Activated T-cell treated with anti-CD3 and anti-CD28 coated beads, Interleukin-2, amount 50 U/mL, for 24 hours (primary cell): ENCODE measurements at places on chromosomes 5 and 9.

GRCh38 chr9:34403554-34404380 lies 27.1 kb upstream of the MYORG start:
- peak; percentile 65 for DNase-seq

DNA sequence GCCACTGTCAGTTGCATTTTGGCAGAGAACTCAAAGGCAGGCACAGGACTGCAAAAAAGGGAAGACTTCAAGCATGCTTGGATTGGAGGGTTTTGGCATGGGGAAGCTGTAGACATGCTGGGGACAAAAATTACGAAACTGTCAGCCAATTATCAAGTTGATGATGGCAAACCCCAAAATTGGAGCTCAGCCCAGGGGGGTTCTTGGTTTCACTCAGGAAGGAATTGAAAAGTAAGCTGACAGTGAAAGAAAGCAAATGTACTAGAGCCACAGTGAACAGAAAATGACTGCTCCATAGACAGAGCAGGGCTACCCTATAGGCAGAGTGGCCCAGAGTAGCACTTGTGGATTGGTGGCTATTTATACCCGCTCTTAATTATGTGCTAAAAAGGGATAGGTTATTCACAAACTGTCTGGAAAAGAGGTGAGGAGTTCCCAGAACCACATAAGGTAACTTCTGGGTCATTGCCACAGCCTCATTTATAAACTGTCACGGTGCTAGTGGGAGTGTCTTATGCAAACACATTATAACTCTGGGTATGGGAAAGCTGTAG lies 14.6 kb upstream of the CFAP95 start:
- no peak for DNase-seq

DNA sequence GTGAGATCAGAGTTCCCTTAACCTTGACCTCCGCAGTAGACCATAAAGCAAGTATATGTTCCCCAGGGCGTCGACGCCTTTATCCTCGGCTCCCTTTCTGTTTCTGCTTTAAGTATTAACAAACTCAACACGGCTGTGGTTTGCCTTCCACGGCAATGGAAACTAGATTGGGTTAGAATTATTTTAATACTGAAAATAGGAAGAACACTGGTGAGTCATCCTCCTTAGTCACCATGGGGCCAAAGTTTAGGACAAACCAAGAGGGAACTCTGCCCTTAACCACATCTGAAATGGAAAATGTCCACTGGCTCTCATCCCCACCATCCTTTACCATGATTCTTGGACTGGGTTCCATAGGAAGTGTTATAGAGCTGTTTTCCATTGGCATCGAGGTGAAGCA lies 386.1 kb downstream of the ACTL7B start:
- no peak for DNase-seq

GRCh38 chr5:83718195-83718825 lies 2.3 kb downstream of the HAPLN1 start:
- DNase-seq: no peak

DNA sequence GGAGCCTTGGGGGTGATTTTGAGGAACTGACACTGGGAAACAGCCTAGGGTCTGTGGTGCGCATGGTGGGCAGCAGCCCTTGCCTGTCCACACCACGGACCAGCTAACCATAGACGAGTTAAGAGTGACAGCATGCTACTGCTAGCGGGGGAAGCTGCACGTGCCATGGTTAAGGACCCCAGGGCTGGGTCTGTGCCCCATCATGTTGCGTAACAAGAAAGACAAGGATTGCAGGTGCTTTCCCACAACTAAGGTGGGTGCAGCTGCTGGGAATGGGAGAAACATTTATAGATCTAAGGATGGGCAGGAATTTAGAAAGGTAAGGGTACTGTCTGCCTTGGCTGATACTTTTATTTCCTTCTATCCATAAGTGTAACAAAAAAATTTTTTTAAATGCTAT lies 17.9 kb upstream of the KCNMB1 start:
- no peak for DNase-seq

DNA sequence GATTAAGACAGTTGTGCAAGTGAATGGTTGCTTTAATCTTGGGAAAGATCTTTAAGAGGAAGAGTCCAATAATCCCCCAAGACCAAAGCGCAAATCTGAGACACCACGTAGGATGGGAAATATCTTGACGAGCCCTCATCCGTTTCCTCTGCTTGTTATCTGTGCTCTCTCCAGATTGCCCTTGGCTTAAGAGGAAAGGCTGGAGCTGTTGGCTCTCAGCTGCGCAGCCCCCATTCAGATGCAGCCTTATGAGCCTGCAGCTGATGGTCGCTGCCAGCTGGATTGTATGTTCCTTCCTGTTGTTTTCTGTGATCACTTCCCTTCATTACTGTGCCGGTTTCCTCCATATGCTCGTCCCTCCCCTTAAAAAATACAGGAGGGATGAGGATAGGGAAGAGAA lies 47.7 kb downstream of the PWWP2A start:
- DNase-seq: no peak

DNA sequence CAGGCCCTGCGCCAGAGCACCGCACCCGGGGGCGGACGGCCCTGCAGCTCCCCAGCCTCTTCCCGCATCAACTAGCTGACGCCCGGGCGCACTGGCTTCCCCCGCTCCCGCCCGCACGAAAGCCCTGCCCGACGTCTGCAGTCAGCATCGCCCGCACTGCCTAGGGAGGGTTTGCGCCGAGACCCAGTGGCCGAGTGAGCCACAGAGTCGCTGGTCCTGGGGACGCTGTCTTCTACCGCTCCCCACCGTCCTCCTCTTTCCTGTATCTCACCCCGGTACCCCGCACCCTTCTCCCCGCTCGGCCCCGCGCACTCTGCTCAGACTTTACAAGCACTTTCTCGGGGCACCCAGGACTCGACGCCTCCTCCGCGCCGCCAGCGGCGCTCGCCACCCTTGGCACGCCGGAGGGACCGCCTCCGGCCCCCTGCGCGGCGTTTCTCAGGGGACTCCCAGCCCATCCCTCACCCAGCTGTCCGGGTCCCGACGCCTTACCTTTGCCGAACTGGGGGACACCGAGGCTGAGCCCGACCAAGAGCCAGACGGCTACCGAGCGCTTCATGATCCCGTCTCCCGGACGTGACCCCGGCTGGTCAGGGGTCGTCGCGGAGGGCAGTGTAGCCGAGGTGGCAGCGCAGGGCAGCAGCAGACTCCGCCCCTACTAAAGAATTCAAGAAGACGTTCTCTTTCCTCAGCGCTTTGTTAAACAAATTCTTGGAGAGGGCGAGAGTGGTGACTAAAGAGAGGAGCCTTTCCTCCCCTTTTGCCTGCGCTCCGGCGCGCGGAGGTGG lies 670 bp downstream of the EDIL3 start:
- DNase-seq: no peak

DNA sequence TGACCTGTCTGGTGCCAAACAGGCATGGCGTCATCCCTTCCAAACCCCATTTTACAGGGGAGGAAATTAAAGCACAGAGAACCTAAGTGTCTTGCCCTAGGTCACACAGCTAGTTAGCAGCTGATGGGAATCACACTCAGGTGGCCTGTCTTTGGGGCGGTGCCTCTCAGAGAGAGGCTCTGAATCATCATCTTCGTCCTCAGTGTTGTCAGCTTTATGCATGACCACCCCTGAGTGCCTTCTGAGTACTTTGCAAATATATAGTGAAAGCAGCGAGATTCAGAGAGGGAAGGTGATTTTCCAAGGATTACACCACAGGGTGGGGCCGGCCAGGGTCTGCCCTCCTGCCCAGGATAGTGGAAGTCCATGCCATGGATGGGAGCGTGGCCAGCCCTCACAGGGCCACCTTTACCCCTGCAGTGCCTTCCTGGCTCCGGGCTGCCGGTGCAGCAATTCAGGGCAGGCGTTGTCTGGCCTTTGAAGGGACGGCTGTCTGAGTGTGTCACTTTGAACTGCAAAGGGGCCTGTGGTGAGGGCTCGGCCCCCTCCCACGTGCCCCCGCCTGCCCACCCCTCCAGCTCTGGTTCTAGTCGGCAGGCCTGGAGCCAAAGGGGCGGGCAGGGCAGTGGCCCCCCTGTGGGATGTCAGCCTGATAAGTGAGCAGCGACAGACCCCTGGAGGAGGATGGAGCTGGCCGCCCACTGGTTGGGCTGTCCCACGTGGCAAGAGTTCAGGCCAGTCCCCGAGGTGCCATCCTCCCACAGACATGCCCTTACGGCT lies 16.9 kb downstream of the LMX1B start:
- no peak for DNase-seq

GRCh38 chr5:168301593-168302390 lies 10.3 kb downstream of the WWC1 start:
- no peak for DNase-seq

DNA sequence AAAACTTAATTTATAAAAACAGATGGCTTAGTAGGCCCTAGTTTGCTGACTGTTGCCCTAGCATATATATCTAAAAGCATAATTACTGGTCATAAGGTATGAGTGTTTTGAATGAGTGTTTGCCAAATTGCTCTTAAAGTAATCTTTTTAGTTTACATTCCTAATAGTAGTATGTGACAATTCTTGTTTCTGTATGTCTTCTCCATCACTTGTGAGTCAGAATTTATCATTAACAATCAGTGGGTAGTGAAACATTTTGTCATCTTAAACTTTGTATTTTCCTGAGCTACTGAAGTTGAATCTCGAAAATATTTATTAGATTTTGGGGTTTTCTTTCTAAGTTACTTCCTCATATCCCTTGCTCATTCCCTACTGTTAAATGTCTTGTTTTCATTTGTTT lies 49.6 kb downstream of the APC start:
- DNase-seq: no peak

- no peak for DNase-seq
Measured at GRCh38 chr9:134128727-134129679, 6.9 kb upstream of the WDR5 start.

- no peak for DNase-seq
Measured at GRCh38 chr9:94778013-94778412, 51.5 kb downstream of the AOPEP start.

- DNase-seq: no peak
Measured at GRCh38 chr9:121725008-121725775, 73.8 kb downstream of the DAB2IP start.

GRCh38 chr9:121034529-121034928 lies 15.5 kb downstream of the C5 start:
- DNase-seq: no peak

DNA sequence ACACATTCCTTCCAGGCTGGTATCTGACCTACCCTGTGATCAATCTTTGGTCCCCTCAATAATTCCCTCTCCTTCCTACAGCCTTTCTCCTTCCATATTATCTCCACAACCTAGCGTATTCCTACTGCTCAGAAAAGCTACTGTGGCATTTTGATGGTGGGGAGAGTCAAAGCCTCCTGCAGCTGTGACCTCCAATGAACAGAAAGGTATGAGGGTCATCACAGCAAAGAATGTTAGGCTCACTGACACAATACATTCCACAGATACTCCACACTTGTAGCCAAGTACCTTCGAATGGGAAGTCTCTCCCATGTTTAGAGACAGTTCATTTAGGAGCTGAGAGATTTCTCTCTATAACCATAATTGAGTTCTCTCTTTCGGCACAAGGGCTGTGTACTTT lies 5.9 kb downstream of the FBN2 start:
- DNase-seq: no peak

DNA sequence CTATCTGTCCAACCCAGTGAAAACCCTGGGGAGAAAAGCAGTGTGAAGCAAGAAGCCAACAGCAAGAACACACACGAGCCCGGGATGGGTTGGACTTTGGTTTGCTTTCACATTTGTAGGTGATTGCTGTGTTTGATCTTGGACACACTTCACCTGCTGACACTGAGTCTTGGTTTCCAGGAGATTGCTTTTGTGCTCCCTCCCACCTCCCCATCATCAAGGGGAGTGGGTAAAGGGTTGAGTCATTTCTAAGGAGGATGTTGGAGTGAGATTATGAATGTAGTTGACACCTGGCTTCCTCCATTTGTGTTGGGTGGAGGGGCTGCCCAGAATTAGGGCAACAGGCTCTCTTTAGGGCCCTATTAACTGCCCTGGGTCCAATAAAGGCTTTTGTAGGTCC lies 37.5 kb downstream of the ANKDD1B start:
- no peak for DNase-seq

DNA sequence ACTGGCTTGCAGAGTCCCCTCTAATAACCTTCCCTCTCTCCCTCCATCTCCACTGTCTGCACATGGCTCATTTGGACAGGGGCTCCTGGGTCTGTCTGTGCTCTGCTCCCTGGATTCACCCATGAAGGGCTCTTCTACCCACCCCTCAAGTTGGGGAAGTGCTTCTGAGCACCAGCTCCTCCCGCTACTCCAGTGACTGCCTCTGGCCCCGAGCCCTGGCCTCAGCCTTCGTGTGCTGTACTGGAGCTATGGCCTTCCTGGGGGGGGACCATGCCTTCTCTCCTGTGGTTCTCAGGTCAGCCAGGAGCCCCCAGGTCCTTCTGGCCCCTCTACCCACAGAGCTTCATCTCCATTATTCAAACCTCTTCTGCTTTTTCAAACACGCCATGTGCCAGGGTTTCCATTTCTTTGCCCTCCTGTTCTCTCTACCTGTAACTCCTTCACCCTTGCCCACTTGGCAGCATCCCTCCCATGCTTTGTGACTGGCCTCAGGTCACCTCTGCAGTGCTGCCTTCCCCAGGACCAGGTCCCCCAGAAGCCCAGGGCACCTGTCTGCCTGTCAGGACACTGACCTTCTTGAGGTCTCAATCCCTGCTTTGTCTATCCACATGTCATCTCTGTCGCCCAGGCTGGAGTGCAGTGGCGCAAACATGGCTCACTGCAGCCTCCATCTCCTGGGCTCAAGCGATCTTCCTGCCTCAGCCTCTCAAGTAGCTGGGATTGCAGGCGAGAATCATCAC lies 9.5 kb downstream of the SH3PXD2B start:
- DNase-seq: no peak

GRCh38 chr5:171340491-171340890 lies 31.4 kb downstream of the TLX3 start:
- DNase-seq: no peak

- no peak for DNase-seq
Measured at GRCh38 chr5:579746-580366, 32.3 kb upstream of the CEP72 start.

DNA sequence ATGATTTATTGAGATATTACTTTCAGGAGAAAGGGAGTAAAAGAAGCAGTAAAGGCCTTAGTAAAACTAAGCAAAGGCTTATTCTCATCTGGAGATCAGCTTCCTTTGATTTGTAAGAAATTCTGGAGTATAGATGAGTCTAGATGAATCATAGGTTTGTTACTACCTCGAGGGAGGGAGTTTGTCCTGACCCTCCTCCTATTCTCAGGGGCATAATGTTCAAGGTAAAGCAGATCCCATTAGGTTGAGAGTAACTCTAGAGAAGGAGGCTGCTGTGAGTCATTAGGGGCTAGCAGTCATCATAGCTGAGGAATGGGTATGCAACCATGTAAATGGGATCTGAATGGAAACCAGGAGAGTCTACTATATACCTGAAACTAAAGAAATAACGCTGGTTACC lies 155.5 kb upstream of the MOCS2 start:
- DNase-seq: no peak

DNA sequence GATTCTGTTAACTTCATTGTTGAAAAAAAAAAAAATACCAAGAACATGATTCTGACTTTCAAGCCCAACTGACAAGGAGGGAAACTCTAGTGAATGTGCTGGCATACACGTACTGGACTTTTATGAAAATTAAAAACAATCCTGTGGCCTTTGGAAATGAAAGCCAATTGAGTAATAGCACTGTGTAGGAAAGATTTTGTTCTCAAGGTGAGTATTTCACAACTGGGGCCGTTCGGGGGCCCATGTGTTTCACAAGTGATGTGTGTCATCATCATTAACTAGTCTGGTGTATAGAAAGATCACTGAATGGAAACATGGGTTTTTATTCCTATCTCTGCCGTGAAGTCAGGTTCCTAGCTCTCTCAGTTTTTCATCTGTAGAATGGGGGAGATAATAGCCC lies 605.0 kb upstream of the CLINT1 start:
- no peak for DNase-seq

GRCh38 chr5:123806644-123807043 lies 294.7 kb downstream of the CSNK1G3 start:
- no peak for DNase-seq
